ENCODE measurements at places on chromosomes 7 and 10.

GRCh38 chr7:22809902-22810642 lies 12.6 kb downstream of the TOMM7 start:
- no peak for DNase-seq

DNA sequence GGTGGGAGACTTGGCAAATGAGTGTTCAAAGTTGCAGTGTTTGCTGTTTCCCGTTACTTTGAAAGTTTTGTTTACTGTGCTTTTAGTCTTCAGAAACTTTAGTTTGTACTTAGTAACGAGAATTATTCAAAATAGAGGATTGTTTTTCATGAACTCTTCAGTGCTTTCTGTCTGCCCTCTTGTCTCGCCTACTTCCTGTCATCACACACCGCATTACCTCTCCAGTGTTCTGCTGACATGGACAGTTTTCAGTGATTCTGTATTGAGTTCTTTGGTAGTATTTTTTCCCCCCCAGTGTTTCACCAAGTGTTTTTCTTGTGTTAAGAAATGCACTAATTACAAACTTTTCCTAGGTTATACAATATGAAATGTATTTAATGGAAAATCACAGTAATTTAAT lies 207.0 kb downstream of the MLLT10 start:
- no peak for DNase-seq

DNA sequence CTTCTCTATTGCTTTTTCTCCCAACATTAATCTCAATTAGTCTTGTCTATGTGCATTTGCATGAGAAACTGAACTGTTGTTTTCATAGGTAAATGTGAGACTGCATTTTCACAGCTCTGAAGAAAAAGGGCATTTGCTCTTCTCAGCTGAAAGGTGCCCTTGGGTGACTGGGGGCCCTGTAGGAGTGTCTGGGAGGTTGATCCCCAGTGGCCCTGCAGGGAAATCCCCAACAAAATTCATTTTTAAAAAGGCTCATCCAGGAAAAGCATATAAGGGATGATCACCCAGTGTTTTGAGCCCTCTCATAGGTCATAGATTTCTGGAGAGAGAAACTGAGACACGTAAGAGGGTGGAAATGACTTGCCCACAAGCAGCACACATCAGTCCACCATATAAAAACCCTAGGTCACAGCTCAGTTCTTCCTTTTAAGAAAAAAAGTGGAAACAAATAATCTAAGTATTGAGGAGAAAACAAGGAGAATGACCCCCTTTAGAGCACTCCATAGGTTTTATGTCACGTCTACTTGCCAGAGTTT lies 190.3 kb upstream of the AHR start:
- DNase-seq, result no peak

DNA sequence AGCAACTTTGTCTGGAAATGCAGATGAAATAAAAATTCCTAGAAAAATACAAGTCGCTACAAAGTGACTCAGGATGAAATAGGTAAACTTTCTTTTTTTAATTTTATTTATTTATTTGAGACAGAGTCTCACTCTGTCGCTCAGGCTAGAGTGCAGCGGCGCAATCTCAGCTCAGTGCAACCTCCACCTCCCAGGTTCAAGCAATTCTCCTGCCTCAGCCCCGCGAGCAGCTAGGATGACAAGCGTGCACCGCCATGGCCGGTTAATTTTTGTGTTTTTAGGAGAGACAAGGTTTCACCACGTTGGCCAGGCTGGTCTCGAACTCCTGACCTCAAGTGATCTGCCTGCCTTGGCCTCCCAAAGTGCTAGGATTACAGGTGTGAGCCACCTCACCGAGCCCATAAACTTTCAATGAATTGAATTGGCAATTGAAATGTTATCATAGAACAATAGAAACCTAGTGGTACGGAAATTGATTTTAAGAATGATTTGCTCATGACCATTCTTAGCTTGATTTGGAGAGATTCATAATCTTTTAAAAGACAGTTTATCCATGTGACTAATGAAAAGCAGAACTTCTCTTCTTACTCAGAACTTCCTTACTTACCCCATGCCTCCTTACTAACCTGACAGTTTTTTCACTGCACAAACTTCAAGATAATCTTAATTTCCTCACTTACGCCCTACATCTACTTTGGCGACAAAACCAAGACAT lies 161.7 kb downstream of the FAM107B start:
- DNase-seq, result no peak

GRCh38 chr10:7100032-7100702 lies 310.7 kb downstream of the SFMBT2 start:
- DNase-seq, result no peak

- no peak for DNase-seq
Measured at GRCh38 chr10:91707236-91707635, 74.4 kb upstream of the PPP1R3C start.

DNA sequence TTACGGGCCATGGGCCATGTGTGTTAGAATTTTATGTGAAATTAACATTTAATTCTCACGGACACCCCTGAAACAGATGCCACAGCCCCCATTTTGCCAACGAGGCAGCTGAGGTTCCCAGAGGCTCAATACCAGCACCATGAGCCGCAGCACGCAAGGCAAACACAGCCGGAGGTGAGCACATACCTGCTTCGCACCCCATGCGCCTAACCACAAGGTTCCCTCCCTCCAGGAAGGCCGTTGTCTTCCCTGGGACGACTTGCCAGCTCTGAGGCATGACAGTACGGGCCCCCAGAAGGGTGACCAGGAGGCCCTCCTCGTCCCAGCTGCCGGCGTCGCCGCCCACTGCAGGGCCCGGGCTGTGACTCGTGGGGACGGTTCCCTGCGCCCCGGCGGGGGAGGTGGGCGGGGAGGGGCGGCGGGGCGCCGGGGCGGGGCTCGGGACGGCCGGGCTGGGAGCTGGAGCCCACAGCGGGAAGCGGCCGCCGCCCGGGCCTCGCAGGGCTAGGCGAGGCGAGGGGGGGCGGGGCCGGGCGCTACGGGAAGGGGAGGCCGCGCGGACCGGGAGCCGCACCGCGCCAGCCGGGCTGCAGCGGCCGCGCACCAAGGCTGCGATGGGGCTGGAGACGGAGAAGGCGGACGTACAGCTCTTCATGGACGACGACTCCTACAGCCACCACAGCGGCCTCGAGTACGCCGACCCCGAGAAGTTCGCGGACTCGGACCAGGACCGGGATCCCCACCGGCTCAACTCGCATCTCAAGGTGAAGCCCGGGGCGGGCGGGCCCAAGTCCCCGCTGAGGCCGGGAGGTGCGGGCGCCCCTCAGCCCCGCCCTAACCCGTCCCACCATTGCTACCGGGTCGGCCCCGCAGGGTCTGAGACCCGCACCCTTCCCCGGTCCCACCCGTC lies at the start of gene CAV2:
Gene CAV2, plus strand, starts transcription at position 571 of the 910 bp plus-strand sequence. Its CDS starts 44 bp downstream, at position 615.
- DNase-seq, result peak; percentile 76

GRCh38 chr10:86958901-86959736 lies 720 bp downstream of the SNCG start:
- no peak for DNase-seq

- no peak for DNase-seq
Measured at GRCh38 chr10:43252783-43253341, 14.0 kb downstream of the RASGEF1A start.

GRCh38 chr7:44375236-44375699 lies 49.9 kb upstream of the CAMK2B start:
- DNase-seq, result no peak

GRCh38 chr10:96043893-96044715 lies 721 bp downstream of the CCNJ start:
- peak; percentile 44 for DNase-seq

DNA sequence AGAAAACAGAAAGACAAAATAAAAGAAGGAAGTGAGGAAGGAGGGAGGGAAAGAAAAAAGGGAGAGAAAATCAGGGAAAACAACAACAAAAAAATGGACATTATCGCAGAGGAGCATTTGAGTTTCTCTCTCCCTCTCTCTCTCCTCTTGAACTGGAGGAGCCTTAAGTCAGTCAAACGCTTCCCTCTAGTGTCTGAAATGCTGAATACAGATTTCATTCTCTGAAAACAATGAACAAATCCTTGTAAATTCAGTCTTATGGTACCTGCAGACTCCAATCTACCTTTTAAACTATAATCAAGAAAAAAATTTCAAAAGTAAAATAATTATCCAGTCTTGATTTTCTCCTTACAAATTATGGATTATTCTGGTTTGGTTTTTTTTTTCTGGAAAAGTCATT lies 89.2 kb upstream of the PFKP start:
- peak; percentile 68 for DNase-seq

- DNase-seq, result peak; percentile 83
Measured at GRCh38 chr10:62422068-62422590, 48.0 kb downstream of the ZNF365 start.

- peak; percentile 8 for DNase-seq
Measured at GRCh38 chr10:51052163-51052562, 22.1 kb upstream of the PRKG1 start.

DNA sequence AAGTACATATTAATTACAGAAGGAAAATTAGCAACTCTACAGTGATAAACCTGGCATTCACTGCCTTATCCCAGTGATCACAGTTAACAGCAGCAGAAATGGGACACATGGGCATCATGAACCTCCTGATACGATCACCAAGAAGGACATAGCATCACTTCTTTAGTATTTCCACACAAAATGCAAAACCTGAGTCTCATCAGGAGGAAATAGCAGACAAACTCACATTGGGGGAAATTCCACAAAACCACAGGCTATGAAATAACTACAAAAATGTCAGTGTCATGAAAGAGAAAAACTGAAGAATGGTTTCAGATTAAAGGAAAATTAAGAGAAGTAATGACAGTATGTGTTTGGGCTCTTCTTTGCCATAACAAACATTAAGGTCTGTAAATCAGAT lies 12.0 kb upstream of the PURB start:
- DNase-seq, result peak; percentile 60

All from fibroblast of skin of right quadriceps (primary cell).